ENCODE measurements at places on chromosomes 11 and 22.
A peak's percentile ranks its signal among the peaks of the same experiment; 100 is the strongest.

- no peak for DNase-seq
These were observed 1166.6 kb downstream of the BRD1 start for GRCh38 chr22:48660790-48661740.

- no peak for DNase-seq
These were observed 102.1 kb downstream of the FBXO7 start for GRCh38 chr22:32576553-32577253.

- no peak for DNase-seq
These were observed 220.0 kb downstream of the TRPC6 start for GRCh38 chr11:101363706-101364275.

DNA sequence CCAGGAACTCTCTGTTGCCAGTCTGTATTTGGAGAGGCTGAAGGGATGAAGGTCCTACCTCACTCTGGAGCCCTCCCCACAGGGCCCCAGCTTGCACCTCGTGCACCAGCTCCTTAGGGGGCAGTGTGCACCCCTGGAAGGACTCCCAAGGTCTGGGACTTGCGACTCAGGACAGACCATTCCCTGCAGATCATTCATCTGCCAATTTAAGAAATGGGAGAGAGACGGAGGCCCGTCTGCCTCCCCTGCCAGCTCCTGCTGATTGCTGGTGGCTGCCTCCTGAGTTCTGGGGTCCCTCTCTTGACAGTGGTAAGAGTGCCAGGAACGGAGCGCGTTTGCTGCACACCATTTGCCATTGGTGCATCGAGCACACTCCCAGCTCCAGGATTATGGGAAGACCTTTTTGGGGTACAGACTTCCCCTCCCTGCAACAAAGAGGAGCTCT, 27.4 kb upstream of the MALAT1 start:
- peak; percentile 49 for DNase-seq

GRCh38 chr11:70103256-70103975, 25.3 kb downstream of the ANO1 start:
- DNase-seq = no peak

DNA sequence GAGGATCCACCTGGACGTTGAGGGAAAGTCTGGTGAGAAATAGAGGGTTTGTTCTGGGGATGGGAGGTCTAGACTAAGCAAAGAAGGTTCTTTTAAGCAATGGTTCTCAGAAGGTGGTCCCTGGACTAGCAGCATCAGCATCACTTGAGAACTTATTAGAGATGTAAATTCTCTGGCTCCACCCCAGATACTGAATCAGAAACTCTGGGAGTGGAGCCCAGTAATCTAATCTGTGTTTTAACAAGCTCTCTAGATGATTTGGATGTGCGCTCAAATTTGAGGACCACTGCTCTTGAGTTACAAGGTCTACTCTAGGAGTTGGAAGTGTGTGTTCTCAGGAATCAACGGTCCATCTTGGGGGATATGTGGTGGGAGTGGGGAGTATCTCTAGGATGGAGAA, 3.3 kb upstream of the ABCG4 start:
- DNase-seq = no peak

- DNase-seq = no peak
These were observed 8.9 kb upstream of the ANKK1 start for GRCh38 chr11:113378692-113379091.

DNA sequence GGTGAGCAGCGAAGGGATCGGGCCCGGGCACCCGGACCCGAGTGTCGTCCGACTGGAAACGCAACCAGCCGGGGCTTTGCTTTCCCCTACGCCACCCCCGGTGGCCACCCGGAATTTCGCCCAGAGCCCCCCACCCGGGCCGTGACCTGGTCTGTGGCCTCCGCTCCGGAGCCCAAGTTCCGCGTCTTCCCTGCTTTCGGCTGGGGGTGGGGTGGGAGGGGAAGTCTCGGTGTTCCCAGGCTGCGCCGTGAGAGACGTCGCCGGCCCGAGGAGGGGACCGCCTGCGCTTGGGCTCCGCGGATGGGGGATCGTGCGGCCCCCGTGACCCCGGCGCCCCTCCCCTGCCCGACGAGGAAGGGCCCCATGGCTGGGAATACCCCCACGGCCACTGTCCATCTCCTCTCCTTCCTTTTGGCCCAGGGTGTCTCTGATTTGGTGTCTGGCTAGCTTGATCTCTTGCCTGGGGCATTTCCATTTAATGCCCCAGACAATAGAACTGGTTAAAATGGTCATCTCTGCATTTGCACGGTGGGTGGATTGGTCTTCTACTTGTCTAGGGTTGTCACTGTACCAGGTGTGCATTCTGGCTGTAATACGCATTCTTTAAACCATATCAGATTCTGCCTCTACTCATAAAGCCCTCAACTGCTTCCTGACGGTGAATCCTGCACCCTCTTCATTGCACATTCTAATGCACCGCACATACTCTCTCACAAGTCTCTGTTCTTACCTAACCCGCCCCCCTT, 789 bp downstream of the SIK2 start:
- peak; percentile 32 for DNase-seq

GRCh38 chr11:79371152-79371551, 69.7 kb downstream of the TENM4 start:
- no peak for DNase-seq

DNA sequence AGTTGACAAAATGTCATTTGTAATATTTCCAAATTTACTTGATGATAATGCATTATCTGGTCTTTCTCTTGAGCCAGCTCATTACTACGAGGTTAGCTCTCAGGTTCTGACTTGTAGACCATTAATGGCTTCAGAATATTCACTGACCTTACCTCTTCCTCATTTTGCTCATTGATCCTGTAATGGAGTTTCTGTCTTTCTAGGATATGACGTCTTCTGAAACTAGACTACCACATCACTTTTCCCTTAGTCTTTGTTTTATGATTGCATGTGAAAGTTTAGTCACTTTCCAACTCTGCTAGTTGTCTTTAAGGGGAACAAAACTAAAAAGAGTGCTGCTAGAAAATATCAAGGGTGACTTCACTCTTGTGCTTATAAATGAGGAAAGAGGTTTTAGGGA, 697.6 kb downstream of the JRKL start:
- no peak for DNase-seq

DNA sequence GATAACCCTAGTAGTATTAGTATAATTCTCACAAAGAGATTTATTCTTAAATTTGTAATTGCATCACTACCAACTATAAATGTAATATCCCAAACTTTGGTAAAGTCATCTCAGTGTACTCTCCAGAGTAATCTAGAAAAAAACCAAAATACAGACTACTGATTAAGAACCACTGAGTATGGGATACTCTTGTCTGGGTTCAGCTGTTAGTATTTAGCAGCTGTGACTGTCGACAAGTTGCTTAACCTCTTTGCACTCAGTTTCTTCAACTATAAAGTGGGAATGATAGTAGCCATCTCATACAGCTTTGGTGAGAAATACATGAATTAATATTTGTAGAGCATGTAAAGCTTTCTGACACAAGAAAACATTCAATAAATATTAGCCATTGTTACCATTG, 35.3 kb downstream of the C11orf65 start:
- no peak for DNase-seq

DNA sequence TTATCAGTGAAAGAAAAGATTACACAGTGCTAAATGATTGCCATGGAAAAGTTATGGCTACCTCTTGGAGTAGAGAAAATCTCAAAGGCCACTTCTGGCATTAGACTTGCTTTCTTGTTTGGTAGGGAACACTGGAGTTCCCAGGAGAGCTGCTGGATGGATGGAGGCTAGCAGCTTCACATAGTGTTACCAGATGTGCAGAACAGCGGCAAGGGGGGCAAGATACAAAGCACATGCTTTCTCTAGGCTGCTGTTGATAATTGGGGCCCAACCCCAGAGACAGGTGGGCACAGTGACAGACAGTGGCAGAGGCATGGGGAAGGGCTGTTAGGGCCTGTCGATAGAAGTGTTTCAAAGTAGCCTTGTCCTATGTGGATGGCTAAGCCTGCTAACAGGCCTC, 94.9 kb downstream of the DBX1 start:
- no peak for DNase-seq

DNA sequence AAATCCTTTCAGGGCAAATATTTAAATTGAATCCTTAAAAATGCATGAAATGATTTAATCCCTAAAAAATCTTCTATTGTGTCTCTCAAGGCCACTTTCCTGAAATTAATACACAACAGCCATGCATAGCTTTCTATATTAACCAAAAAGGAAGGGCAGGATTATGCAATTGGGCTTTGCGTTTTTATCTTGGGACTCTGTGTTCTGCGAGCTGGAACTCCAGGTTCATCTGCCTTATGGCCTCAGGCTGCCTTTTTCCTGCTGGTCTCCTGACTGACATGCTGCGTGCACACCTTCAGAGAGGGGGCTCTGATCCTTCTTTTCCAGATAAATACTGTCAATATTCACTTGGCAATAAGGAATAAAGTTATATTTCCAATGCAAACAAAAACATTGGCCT, 141.7 kb upstream of the GRIA4 start:
- DNase-seq = no peak

- no peak for DNase-seq
These were observed 15.9 kb downstream of the UBASH3B start for GRCh38 chr11:122671400-122671891.

DNA sequence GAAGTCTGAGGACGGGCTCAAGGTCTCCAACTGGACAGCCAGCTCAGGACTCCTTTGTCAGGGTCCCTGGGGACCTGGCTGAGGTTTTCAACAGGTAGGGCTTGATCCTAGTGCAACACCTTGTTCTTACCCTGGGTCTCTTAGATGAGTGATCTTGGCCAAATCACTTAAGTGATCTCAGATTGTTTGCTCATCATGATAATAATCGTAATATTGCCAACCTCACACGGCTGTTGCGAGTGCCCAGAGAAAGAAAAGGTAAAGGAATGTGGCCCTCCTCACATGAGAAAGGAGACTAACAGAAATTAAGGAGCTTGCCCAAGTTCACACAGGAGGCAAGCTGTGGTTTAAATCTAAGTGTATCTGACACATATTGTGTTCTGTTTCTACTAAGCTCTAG, 28.5 kb downstream of the POU2AF3 start:
- no peak for DNase-seq

- DNase-seq = no peak
These were observed 34.3 kb downstream of the MYBPC3 start for GRCh38 chr11:47318166-47318565.

DNA sequence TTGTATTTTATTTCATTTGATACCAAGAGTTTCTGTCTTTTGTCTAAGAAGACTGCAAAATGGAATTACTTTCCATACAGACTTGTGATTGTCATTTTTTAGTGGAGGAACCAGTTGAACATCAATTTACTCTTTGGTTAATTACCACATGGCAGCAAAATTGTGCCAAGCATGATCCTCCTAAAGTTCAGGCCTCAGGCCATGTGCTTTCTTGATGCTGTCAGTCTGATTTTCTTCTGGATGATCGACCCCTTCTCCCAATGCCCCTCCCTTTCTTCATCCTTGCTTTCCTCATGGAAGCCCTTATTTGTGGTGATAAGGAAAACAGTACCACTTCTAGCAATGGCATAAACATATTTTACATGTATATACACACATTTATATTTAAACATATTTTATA, 76.2 kb downstream of the SVIP start:
- no peak for DNase-seq

GRCh38 chr11:112786886-112787530, 174.2 kb upstream of the NCAM1 start:
- no peak for DNase-seq

DNA sequence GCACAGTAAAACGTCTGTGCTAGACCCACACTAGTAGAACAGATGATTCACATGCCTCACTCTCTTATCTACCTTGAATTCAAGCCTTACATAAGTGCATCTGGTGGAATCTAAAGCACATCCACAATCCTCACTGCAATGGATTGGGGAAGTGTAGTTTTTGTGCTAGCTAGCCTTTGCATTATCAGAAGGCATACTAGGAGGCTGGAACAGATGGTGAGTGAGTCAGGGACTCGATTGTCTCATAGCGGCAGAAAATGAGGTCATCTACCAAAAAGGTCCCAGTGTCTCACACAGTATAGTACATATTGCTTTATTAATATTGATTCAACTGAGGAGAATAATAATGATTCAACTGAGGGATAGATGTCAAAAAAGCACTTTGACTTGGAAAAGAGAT, 9.3 kb downstream of the MSANTD4 start:
- no peak for DNase-seq

DNA sequence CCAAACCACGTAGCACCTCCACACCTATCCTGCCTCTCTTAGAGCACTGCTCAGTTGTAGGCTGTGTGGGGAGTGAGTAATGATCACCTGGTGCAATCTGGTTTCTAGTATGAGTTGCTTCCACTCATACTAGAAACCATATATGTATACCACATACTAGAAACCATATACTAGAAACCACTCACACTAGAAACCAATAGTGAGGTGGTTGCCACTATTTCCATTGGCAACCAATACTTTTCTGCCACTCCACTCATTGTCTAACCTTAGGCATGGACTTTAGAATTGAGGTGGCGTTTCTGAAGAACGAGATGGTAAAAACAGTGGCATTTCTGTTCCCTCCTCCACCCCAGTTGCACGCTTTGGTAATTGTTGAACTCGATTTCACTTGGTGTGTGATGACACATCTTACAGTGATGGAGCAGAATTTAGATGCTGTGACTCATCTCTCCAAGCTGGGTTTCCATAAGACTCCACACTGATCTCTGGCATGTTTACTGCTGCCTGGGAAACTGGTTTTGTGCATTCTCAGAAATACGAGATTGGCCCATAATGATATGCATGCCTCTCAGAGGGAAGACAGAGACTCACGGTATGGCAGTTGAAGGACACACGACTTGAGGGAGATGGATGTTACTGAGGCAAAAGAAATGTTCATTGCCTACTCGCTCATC, 82.9 kb downstream of the KIRREL3 start:
- peak; percentile 27 for DNase-seq

DNA sequence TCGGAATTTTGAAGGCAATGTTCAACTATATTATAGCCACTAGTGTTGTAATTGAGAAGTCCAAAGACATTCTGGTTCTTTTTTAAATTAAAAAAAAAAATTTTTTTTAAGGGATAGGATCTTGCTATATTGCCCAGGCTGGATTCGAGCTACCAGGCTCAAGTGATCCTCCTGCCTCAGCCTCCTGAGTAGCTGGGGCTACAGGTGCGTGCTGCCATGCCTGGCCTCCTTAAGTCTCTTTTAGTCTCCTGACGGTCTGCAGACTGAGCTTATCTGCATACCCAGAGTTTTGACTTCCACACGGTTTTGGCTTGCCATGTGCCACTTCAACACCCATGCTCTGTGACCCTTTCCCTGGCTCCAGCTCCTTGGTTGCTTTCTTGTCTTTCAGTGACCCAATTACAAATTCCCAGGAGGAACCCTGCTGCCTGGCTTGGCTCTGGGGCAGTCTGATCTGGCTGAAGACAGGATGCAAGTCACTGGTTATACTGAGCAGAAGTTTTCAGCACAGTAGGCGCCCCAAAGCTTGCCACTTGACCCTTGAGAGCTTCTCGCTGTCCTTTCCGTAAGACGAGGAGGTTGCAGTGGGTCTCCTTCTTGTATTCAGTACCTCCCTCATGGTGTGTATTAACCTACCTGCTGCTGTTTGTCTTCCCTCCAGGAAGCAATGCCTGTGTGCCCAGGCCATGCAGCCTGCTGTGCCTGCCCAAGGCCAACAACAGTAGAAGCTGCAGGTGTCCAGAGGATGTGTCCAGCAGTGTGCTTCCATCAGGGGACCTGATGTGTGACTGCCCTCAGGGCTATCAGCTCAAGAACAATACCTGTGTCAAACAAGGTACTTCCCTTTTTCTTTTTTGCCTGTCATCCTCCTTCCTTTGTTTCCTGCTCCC, 113.8 kb upstream of the SORL1-AS1 start:
- DNase-seq = no peak

- DNase-seq = no peak
These were observed 45.0 kb downstream of the LARGE1 start for GRCh38 chr22:33875316-33875715.

- DNase-seq = no peak
These were observed 94.3 kb upstream of the CTSC start for GRCh38 chr11:88431675-88432341.

All from GM13977 (cell line).